ENCODE measurements at places on chromosomes 1 and 21.

DNA sequence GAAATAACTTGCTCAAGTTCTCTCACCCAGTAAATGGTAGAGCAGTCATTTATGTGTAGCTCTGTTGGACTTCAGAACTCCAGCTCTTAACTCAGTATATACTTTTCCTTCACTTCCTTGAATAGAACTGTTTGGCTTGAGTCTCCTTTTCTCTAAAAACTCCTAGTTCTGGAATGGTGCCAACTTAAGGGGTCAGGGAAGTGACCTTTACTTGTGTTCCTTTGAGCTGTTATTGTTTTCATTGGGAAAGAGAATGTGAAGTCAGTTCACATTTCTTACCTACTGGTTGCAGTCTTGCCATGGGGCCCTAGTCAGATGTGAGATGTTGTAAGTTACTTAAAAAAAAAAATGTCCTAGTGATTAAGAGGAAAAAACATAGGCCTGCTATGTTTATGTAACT is 77.0 kb upstream of the MACF1 start:
- no peak for DNase-seq

GRCh38 chr1:99754697-99755096 is 11.7 kb downstream of the FRRS1 start:
- no peak for DNase-seq

DNA sequence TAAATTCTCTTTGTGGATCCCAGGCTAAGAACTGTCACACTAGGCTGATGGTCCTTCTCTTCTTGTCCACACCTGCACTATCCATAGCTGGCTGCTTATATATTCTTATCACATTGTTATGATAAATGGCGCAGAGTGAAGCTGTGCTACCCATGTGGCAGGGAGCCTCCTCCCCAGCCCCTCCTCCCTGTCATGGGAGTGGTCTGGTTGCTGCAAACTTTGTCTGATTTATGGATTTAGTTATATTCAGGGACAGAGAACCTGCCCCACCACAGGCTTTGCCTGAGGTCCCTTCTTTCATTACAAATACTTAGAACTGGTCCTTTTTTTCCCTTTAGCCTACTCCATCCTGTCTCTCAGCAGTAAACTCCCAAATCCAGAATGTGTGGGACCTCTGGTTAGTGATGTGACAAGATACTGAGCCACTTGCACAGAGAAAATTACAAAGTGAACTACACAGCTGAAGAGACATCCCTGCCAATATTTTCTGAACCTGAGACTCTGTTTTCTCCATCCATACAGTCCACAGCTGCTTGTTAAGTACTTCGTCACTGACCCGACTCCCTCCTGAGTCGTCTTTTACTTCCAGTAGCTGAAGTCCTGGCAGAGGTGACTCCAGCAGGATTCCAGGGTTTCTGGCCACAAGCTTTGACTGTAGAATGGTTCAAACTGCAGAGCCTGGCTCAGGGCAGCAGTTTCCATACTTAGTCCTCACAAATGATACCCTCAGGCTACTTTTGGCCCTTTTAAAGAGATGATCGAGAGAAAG is 37.6 kb downstream of the PTGFRN start:
- no peak for DNase-seq

GRCh38 chr1:47495176-47495713 is 57.4 kb downstream of the FOXD2 start:
- DNase-seq, result no peak

GRCh38 chr1:191910245-191910644 is 248.0 kb upstream of the RGS18 start:
- DNase-seq, result no peak

DNA sequence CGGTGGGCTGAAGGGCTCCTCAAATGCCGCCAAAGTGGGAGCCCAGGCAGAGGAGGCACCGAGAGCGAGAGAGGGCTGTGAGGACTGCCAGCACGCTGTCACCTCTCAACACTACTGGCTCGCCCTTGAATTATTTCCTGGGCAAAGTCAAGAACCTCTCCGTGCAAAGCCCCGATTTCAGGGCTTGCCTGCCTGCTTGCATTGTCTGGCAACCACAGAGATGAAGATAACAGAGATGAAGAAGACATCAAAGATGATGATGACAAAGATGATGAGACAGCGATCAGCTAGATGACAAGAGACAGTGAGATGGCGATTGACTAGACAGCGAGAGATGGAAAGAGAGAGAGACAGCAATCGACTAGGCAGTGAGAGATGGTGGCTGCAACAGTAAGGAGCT is 976.5 kb downstream of the ADGRL2 start:
- no peak for DNase-seq

GRCh38 chr1:240441669-240442068 is 170.3 kb downstream of the GREM2 start:
- DNase-seq, result no peak

DNA sequence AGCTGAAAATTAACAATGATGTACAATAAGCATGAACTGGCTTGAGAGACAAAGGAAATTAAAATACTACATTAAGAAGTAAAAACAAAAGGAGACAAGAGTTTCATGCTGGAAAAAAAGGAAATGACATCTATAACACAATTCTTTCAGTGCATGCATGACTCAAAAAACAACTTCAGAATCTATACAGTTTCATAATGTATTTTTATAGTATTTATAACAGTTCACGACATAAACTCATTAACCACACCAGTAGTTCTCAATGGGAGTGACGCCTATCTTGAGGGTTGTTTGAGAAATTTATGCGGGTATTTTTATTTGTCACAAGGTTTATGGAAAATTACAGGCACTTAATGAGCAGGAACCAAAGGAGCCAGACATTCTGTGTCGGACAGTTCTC is 168.5 kb downstream of the SMYD3 start:
- no peak for DNase-seq

DNA sequence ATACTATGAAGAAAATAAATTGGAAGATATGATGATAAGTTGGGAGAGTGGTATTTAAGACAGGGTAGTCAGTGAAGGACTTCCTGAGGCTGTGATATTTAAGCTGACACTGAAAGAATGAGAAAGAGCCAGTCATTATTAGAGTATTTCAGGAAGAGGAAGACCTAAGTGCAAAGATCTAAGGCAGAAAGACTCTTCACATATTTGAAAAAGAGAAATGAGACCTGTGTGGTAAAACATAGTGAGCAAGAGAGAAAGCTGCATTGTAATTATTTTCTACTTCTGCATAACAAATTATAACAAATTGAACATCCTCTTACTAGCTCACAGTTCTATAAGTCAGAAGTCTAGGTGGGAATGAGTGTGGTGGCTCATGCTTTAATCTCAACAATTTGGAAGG is 34.6 kb upstream of the DOCK7 start:
- no peak for DNase-seq

- no peak for DNase-seq
These were observed 45.8 kb downstream of the PDE9A start for GRCh38 chr21:42699196-42699595.

DNA sequence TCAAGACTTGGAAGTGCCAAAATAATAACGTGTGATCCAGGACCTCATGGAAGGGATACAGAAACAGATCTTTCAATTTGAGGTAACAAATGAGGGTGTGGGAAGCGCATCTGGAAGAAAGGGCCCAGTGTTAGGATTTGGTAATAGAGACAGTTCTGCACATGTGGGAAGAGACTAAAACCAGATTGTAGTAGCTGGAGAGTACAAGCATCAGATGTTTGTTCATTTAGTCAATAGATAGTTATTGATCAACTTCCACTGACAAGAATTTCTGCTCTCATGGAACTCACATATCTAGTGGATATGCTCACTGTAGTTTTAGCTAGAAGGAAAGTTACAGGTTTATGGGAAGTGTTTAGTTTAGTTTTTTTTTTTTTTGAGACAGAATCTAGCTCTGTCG is 153.6 kb downstream of the TLR5 start:
- no peak for DNase-seq

DNA sequence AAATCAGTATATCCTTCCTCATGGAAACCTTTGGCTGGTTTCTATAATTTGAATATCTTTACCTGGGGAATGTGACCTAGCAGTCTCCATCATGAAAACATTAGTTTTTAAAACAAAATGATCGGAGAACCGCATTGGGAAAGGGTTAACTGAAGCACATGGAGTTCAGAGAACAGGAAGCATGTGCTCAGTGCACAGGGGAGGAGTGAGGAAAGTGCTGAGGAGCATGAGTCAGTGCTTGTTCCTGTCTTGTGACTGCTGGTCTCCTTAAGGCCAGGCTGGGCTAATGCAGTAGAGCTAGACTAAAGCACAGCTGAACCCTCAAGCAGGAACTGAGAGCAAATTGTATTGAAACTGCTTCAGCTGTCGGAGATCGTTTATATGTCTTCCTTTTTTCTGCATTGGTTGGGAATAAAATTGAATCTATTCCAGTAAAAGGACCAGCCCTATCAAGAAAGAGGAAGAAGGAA is 5.8 kb downstream of the IFI16 start:
- peak; percentile 72 for DNase-seq

- no peak for DNase-seq
These were observed 69.6 kb downstream of the GBP6 start for GRCh38 chr1:89433421-89433820.

DNA sequence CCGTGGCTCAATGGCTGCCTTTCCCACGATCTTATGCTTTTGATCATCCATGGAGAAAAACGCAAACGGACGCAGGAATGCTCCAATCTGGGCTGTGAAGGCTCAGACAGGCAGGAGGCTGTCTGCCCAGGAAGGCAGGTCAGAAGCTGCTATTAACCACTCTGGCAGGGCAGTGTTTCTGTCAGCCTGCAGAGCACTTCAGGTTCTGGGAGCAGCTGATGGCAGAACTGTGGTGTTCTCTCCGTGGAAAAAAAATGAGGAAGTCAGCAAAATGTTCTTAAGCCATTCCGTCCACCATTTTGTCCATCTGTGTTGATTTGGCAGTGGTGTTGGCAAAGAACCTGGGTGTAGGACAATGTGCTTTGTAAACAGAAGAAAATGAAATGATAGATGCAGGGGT is 91.7 kb downstream of the SIM2 start:
- no peak for DNase-seq

DNA sequence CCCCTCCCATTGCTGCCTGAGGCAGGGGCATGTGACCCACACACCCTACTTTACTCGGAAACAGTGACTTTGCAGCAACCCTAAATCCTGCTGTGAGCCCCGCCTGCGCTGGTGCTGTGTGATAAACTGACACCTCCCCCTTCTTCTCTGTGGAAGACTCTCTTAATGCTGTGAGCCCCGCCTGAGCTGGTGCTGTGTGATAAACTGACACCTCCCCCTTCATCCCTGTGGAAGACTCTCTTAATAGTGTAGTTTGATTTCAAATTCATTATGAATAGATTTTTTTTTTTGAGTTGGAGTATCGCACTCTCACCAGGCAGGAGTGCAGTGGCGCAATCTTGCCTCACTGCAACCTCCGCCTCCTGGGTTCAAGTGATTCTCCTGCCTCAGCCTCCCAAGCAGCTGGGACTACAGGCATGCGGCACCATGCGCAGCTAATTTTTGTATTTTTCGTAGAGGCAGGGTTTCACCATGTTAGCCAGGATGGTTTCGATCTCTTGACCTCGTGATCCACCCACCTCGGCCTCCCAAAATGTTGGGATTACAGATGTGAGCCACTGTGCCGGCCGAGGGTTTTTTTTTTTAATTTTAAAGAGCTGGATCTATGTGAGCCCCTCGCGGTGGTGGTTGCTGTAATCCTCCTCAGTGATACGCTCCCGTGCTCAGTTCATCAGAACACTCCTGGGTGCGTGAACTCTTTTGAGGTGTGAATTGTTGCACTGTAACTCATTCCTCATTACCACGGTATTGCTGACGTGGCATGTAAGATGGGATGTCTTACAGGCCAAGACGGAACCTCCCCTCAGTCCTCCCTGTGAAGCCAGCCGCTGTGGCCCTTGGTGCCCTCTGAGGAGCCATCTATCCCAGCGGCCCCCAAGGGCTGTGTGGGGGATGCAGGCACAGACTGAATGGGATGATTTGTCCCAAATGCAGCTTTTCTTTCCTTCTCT is 60.3 kb downstream of the GALNT2 start:
- peak; percentile 57 for DNase-seq

DNA sequence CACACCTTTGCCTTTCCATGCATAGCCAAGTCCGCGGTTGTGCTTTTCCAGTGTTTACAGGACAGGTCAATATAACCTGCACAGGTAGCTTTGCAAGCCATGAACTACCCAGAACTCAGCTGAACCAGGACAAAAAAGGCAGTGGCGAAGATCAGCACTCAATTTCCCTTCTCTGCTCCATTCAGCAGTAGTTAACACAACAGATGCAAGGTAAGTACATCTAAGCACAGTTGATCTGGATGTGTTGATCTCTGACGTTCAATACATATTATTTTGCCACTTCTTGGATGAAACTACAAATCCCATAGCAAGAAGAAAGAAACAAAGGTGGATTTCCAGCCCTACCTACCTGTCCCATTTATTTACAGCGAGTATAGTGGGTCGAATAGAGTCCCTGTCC is 146.6 kb upstream of the KRTAP19-8 start:
- DNase-seq, result no peak

DNA sequence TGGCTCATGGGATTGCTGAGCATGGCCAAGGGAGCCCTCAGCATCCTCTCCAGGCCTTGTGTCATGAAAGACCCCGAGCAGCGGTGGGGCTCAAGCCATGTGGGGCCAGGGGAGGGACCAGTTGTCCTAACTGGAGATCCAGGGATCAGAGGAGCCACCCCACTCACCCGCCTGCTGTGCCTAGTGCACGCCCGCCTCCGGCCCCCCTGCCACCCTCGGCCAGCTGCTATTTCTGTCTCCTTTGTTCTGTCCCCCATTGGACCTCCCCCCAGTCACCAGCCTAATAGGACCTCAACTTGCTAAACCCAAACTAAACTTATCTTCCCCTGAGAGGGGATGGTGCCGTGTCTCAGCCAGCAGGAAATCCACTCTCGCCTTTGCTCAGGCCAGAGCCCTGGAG is 44.4 kb downstream of the TP73 start:
- no peak for DNase-seq

GRCh38 chr1:62352387-62352786 is 33.2 kb upstream of the KANK4 start:
- DNase-seq, result no peak

GRCh38 chr1:82704393-82704792 is 903.7 kb downstream of the ADGRL2 start:
- DNase-seq, result no peak

- no peak for DNase-seq
These were observed 10.1 kb downstream of the DIPK1A start for GRCh38 chr1:92951141-92951582.

- no peak for DNase-seq
These were observed 34.5 kb upstream of the NIBAN1 start for GRCh38 chr1:185008838-185009237.

- no peak for DNase-seq
These were observed 122.7 kb downstream of the HMGB4 start for GRCh38 chr1:33986390-33987095.

GRCh38 chr1:46246548-46247435 is 771 bp upstream of the RAD54L start:
- DNase-seq, result peak; percentile 50

GRCh38 chr1:19651141-19651737 is 7.1 kb downstream of the NBL1 start:
- DNase-seq, result no peak

GRCh38 chr1:152869808-152870419 is 8.2 kb upstream of the SMCP start:
- peak; percentile 24 for DNase-seq

- no peak for DNase-seq
These were observed 51.4 kb upstream of the LRIG2 start for GRCh38 chr1:113021430-113022085.

GRCh38 chr1:184443624-184444023 is 56.8 kb downstream of the C1orf21 start:
- no peak for DNase-seq

All from stimulated activated CD4-positive, alpha-beta T cell treated with anti-CD3 and anti-CD28 coated beads, Interleukin-2, amount 100 ng/mL, for 4 hours (primary cell).